ENCODE measurements at places on chromosomes 13 and 19.

- DNase-seq: peak; percentile 23
Measured at GRCh38 chr13:50831512-50831911, 12.0 kb downstream of the DLEU7 start.

DNA sequence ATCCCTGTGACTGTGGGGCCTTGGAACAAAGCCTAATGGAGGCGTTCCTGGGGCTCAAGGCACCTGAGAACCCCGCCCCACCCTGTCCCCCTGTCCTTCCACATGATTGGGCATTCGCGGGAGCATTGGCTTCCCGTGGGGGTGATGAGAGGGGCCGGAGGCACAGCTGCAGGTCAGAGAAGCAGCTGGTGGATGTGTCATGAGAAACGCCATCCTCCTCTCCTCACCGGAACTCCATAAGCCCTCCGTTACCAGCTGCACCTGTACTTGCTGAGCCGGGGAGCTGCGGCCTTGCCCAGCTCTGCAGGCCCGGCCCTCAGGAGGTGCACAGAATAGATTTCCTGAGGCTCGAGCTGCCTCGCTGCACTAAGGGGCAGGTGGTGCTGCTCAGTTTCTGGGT is 42.0 kb downstream of the CAPN12 start:
- DNase-seq: no peak

DNA sequence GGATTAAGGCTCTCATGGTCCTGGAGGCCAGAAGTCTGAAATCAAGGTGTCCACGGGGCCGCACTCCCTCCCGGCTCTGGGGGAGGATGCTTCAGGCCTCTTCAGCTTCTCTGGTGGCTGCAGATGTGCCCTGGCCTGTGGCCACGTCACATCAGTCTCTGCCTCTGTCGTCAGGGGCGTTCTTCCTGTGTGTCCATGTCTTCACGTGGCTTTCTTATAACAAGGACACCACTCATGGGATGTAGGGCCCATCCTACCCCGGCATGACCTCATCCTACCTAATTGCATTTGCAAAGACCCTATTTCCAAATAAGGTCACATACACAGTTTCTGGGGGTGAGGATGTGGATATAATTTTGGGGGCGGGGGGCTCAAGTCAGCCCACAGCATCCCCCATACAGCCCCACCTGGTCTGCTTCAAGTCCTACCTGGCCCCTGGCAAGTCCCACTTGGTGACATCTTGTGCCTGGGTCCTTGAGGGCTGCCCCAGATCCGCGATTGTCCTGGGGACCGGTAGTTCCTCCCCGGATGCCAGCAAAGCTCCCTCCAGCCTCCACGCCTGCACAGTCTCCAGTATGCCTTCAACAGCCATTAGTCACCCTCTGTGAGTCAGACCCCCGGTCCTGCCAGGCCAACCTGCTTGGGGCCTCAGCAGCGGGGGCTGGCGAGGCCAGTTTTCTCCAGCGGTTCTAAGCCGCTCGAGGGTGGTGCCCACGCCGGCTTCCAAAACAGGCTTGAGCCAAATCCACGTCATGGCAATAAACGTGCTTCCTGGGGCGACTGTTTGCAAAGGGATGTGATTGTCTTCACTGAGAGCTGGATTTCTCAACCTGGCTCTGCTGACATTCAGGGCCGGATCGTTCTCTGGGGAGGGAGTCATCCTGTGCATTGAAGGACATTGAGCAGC is 32.2 kb downstream of the MYO9B start:
- DNase-seq: peak; percentile 96

DNA sequence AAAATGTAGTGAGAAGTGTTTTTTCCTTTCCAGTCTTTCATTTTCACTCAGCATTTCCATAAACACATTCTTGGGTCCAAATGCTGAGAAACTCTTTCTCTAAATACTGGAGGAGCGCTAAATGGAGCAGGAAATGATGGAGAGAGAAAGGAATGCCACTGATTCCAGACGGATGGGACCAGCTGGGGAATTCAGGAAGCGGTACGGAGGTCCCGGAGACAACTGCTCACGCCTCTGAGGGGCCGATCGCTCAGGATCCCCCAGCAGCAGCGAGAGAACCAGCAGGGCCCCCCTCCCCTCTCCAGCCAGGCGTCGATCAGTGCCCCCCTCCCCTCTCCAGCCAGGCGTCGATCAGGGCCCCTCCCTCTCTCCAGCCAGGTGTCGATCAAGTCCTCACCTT is 13.2 kb downstream of the RASA3 start:
- DNase-seq: peak; percentile 44

DNA sequence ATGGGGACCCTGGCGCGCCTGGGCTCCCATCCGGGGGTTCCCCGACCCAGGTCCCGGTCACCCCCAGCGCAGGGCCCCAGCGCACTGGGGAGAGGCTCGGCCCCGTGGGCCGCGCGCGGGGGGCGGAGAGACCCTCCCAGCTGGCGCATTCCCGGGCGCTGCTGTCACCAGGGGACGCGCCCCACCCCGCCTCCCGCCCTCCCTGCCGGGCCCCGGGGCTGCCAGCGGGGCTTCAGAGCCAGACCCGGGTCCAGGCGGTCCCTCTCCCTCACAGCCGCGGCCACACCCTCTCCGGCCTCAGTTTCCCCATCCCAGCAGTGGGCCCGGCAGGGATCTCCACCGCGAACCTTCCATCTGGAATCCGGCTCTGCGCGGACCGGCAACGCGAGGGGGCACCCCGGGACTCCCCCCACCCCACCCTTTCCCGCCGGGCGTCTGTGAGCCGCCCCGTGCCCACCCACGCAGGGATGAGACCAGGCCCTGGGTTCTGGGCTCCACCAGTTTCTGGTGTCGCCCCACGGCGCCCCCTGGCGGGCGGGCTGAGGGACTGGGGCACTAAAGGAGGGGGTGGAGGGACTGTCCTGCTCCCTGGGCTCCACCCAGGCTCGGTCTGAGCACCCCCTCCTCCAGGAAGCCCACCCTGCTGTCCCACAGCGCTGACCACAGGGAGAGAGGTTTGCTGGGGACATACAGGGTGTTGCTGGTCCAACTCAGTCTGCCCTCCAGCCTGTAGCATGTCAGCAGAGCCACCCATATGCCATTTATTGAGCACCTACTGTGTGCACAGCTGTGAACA is 878 bp upstream of the ADAMTSL5 start:
- peak; percentile 39 for DNase-seq

DNA sequence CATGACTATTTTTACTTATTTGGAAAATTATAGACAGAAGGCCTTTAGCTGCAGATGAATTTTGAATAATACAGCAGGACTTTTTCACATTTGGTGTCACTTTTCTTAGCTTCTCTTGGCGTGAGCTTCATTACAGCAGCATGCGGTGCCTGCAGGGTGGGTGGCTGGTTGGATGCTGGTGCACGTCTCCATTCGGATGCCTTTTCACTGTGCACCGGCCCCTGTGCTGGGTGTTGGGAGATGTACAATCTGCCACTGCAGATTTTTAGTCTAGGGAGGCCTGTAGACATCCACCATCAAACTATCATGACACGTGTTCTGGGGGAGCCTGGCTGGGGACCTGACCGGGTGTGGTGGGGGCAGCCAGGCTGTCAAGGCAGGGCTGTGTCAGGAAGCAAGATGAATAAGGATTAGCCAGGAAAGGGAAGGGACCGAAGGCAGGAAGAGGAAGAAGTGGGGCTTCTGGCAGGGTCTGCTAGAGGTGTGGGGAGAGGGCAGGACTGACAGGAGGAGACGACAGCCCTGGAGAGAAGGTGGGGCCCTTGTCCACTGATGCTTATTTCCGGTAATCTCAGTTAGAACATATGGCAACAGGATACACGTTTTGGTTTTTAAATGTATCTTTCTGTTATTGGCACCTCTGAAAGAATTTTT is 88.8 kb downstream of the ARHGEF7 start:
- no peak for DNase-seq

- no peak for DNase-seq
Measured at GRCh38 chr19:5772416-5772815, 12.1 kb downstream of the PRR22 start.

DNA sequence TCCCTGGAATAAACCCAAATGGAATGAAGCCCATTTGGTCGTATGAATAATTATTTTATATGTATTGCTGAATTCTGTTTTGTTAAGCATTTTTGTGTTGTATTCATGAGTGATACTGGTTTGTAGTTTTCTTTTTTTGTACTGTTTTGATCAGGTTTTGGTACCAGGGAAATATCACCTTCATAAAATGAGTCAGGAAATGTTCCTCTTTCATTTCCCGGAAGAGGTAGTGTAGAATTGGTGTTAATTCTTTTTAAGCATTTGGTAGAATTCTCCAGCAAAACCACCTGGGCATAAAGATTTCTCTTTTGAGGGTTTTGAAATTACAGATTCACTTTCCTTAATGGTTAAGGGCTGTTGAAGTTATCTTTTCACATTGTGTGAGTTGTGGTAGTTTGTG is 13.3 kb downstream of the SPATA13 start:
- no peak for DNase-seq

DNA sequence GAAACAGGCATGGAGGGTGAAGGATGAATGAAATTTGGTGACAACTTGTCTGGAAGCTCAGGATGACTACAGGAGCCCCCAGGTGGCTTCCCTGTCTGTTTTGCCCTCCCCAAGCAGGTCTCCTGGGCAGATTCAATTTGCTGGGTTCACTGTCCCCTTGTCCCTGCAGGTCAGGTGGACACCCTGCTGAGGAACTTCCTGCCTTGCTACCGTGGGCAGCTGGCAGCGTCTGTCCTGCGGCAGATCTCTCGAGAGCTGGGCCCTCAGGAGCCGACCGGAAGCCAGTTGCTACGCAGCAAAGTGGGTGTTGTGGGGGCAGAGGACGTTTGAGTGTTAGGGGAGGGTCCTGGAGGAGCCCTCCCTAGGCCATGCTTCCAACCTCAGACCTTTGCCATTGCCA is 19.1 kb downstream of the PGLS start:
- no peak for DNase-seq

GRCh38 chr19:22595918-22596341 is 38.2 kb upstream of the ZNF492 start:
- no peak for DNase-seq

DNA sequence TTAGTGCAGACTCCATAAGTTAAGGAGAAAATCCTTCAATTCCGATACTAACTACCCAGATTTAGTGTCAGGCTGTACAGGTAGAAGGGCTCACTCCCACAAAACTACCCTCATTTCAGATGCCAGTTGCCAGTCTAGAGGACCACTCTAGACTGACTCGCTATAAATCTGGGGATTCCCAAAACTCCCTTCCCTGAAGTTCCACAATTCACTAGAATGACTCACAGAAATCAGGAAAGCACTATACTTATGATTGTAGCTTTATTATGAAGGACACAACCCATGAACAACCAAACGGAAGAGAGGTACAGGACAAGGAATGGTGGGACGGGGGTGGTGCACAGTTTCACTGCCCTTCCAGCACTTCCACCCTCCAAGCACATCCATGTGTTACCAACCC is 321.2 kb downstream of the DIAPH3 start:
- peak; percentile 58 for DNase-seq

DNA sequence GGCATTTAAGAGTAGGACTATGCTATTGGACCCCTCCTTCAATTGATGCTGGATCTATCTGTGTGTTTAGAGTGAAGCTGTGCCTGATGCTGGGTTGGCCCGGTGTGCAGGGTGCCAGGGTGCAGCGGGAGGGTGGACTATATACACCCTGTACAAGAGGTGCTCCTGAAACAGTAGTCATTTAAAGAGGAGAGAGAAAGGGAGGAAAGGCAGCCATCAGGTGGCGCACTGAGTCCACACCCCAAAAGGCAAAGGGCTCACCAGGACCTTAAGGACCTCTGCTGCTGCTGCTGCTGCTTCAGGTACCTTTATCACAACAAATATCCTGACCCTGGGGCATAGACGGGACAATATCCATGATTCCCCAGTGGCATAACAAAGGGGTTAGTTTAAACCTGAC is 39.4 kb downstream of the ZNF136 start:
- no peak for DNase-seq

Measured in bronchial epithelial cell (primary cell).